ENCODE measurements at places on chromosomes 11 and 22.

DNA sequence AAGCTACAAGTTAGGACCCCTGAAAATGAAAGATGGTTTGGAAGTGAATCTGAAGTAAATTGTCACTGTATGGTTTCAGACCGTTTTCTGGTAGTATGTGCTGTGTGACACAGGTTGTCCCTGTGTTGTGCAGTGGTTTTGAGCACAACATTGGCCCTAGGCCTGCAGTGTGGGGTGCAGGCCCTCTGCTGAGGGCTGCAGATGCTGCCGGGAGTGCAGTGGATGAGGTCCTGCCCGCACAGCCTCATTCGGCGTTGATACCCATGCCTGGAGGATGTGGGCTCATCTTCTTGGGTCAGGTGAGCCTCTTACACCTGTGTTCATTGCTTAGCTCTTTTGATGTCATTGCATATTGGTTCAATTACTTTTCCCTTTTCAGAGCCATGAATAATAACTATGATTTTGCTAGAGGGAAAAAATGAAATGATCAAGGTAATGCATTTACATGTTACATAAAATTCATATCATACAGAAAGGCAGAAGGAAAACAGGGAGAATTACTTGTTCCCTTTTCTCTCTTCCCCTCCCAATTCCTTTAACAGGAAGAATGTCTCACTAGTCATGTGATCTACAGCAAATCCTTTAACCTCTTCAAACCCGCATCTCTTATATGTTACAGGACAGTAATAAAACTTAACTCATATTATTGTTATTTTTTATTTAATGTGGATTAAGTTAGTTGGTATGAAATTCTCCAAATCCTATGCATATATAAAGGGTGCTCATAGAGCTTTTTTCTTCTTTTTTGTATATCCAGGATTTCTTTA lies 48.7 kb downstream of the PTPRJ start:
- no peak for DNase-seq

DNA sequence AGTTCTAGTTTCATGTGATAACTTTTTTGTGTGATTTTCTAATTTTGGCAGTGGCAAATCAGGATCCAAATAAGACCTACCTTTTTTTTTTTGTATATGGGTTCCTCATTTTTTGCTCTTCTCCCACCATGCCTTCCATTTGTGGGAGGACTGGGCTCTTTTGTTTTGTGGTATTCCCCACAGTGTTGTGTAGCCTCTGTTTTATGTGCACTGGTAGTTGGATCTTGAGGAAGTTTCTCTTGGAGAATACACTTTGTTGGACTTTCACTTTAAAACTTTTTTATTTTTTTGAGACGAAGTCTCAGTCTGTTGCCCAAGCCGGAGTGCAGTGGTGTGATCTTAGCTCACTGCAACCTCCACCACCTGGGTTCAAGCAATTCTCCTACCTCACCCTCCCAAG lies 39.7 kb downstream of the PPP6R3 start:
- no peak for DNase-seq

DNA sequence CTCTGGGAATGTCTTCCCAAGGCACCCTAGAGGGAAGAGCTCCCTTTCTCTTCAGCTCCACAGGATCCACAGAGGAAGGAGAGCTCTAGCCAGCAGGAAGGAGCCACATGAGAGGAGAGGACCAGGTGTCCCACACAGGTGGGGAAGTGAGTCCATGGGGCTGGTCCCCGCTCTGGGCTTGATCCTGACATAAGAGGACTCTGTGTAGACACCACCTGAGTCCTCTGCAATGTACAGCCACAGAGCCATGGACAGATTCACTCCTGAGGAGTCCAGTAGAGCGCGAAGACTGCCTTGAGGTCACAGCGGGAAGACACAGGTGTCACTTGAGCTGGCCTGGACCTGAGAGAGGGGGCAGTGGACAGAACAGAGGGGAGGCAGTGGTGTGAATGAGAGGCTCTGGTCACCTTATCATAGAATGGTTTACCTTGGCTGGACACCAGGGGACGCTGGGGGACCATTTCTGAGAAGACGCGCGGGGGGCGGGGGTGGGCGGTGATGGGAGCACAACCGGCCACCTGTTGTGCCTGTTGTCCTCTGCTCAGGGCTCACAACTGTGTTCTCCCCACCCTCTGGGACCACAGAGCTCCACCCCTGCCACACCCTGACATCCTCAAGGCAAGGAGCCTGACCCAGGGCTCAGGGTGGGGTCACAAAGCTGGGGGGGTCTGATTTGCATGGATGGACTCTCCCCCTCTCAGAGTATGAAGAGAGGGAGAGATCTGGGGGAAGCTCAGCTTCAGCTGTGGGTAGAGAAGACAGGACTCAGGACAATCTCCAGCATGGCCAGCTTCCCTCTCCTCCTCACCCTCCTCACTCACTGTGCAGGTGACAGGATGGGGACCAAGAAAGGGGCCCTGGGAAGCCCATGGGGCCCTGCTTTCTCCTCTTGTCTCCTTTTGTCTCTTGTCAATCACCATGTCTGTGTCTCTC lies 128.2 kb downstream of the ZNF280B start:
- DNase-seq, result no peak

- DNase-seq, result no peak
Observed at GRCh38 chr22:37060801-37061610, 9.5 kb downstream of the KCTD17 start.

DNA sequence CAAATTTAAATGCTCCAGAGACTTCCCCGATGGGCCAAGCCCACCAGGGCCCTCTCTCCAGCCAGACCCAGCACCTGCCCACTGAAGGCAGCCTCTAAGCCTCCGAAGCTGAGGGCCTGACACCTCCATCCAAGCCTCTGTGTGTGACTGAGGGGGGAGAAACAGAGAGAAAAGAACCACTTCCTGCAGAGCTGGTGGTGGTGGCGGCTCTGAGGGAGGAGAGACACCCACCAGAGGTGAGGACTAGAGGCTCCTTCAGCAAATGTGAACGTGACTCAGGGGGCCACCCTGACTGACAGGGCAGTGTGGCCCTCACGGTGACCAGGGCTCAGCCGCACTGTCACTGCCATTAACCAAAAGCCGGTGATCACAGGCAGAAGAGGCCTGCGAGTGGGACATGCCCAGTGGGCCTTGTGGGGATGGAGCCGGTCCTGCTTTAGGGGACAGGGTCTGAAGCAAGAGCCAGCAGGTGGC lies 31.0 kb upstream of the CD5 start:
- DNase-seq, result peak; percentile 61

- no peak for DNase-seq
Observed at GRCh38 chr11:124870430-124870829, 5.2 kb downstream of the ROBO3 start.

DNA sequence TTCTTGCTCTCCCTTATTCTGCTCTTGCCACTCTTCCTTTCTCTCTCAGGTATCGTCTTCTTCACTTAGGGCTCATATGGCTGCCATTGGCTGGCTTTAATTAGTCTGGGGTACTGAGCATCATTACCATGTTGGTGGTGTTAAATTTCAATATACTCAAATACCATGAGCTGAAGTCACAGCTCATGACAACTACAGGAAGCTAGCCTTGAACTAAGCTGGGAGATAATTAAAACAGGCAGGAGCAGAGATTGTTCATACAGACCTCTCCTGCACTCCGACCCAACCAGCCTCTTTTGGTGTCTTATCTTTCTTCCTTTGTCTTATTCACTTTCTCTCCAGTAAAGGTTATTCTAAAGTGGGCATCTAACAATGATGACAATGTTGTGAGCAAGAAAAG lies 130.9 kb upstream of the BLID start:
- no peak for DNase-seq

DNA sequence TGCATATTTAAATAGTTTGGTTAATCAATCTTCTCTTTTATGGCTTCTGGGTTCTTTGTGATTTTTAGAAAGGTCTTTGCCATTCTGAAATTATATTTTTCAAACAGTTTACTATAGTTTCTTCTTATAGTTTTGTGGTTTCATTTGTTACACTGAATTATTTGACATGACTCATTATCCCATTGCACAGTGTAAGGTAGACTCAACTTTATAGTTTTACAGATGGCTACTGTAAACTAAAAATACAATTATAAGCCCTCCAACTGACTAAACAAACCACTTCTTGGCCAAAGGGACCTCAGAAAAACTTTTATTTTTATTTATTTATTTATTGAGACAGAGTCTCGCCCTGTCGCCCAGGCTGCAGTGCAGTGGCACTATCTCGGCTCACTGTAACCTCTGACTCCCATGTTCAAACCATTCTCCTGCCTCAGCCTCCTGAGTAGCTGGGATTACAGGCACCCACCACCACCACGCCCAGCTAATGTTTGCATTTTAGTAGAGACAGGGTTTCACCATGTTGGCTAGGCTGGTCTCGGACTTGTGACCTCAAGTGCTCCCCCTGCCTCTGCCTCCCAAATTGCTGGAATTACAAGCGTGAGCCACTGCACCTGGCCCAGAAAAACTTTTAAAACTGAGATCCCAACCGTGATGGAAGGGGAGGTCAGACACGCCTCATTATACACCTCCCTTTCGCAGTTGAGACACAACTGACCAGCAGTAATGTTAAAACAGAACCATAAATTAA lies 14.1 kb upstream of the RAC2 start:
- no peak for DNase-seq

- DNase-seq, result no peak
Observed at GRCh38 chr22:28983190-28983589, 78.4 kb downstream of the C22orf31 start.

DNA sequence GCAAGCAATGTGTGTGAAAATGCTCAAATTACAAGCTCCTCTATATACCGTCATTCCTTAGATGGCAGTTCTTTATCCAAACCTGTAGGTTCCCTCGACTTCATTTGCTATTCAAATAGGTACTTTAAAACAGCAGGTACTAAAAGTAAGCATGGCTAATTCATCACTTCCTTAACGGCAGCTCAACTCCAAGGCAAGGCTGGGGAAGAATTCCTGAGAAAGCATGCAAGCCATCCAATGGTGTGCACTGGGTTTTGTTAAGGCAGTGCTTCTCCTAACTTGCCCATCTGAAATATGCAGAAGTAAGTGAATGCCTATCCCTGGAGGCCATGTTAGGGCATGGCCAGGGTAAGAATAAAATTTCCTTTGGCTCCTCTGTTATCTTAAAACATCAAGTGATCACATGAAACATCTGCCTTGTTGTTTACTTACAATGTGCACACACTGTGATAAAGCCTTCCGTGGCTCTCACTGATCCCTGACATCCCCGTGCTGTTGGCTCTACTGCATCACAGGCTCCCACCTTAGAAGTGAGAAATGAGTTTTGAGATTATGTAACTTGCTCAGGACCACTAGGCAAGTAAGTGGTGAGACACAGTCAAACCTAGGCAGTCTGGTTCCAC lies 52.1 kb downstream of the SMCO4 start:
- DNase-seq, result no peak

DNA sequence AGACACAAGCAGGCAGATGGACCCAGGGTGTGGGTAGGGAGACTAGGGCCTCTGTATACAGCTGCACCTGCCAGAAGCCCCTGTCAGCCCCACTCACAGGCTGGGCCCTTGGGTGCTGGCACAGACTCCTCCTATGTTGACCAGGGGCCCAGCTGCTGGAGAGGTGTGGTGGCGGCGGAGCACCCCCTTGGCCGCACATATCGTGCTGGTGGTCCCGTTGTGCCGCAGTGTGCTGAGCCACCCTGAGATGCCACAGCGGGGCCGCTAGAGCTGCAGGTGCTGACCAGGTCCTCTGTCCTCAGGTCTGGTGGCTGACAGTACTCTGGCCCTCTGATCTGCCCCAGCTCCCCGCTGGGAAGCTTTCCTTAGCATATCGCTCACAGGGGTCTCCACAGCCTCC lies 30.2 kb upstream of the B3GAT1 start:
- no peak for DNase-seq

- DNase-seq, result no peak
Observed at GRCh38 chr11:24226606-24227005, 270.2 kb upstream of the LUZP2 start.

DNA sequence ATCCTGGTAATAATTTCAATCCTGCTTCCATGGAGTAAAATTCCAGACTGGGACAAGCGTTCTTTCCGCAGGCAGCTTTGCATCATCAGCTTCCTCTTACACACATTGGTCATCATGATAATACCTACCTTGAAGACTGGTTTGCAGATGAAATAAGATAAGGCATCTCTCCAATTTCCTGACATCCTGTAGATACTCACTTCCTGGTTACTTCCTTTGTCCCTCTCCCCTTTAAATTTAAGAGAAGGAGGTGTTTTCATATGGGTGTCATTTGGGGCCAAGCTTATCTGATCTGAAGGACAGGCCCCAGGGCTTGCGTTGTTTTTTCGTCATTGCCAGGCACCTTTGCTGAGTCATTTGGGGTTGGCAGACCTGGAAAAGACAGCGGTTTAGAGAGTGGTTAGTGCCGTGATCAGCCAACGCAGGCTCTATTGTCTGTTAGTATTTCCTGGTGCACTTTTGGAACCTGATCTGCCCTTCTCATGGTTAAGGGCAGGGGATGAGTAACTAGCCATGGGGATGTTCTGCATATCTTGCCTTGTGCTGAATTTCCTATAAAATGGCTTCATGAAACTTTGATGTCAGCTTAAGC lies 24.1 kb downstream of the GRAMD1B start:
- peak; percentile 42 for DNase-seq

- no peak for DNase-seq
Observed at GRCh38 chr11:18461909-18462308, 6.3 kb downstream of the LDHAL6A start.

GRCh38 chr11:75347781-75348566 lies 3.5 kb downstream of the ARRB1 start:
- DNase-seq, result no peak

GRCh38 chr22:31082606-31083376 lies 1.7 kb downstream of the SMTN start:
- DNase-seq, result peak; percentile 61

DNA sequence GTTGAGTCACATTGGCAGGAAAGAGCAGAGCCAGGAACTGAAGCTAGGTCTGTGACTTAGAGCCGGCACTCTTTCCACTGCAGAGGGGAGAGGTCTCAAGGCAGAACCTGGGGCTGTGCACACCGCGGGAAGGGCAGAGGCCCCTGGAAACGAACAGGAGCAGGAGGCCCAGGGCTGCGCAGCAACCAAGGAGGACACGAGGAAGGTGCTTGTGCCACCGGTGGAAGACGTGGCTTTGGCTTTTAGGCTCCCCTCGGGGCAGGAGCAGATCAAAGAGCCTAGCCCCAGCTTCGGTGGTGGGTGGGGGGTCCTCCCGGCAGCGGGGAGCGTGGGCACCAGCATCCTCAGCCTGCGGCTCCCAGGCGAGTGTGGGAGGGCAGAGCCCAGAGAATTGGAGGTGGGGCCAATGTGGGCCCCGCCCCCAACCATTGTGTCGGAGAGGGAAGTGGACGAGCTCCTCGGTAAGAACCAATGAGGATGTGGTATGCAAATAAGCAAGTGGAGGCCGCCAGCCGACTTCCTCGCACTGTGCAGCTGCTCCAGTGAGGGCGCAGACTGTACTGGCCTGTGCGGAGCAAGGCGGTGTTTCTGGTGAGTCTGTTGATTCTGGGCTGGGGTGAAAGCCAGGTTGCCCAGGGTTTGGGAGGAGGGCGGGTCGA lies at the start of gene CCDC116:
TSS of gene CCDC116 (plus strand) at position 524 of the 659 bp plus-strand sequence. CDS start 422 bp downstream, outside the sequence.
- peak; percentile 63 for DNase-seq

- no peak for DNase-seq
Observed at GRCh38 chr11:12159351-12160099, 49.1 kb downstream of the MICAL2 start.

DNA sequence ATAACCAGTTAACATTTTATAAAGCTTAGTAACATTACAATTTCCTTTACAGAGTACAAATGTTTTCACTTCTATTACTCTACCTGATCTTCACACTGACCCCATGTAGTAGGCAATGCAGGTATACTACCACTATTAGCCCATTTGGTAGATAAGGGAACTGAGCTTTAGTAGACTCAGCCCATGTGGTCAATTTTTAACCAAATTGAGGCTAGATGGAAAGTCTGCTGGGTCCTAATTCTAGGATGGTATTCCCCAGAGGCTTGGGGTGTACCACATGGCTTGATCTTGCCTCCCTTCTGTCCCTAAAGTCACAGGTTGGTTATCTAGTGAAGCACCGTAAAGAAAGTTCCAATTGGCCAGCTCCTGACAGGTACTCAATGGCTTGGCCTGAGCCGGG lies 48.2 kb downstream of the NRXN2 start:
- no peak for DNase-seq
